H1 (cell line): ENCODE measurements at places on chromosomes 6 and 20. TPM values are rescaled to one million over a fixed set of nuclear protein-coding genes. Genes with fewer than 3 reads are reported as not detected.

TFAP2C gene
- total RNA-seq: 5.6 and 5.8 TPM in 2 replicates

ADGB gene
- total RNA-seq: not detected in 2 replicates

APOM gene
- 3.4 and 3.8 TPM in 2 replicates for total RNA-seq

ARMH2 gene
- total RNA-seq: not detected in 2 replicates

HLA-DPA1 gene
- 6.2 and 6.8 TPM in 2 replicates for total RNA-seq

HLA-DQB1 gene
- total RNA-seq: 1.2 and 1.4 TPM in 2 replicates

VGLL2 gene
- 0.13 TPM in 1 of 2 replicates, not detected in the other for total RNA-seq

TBX18 gene
- total RNA-seq: not detected in 2 replicates

MTHFD1L gene
- 104 and 105 TPM in 2 replicates for total RNA-seq

CLDN20 gene
- not detected in 2 replicates for total RNA-seq

CCDC170 gene
- 0.09 TPM in 1 of 2 replicates, not detected in the other for total RNA-seq

- H3K36me3 ChIP-seq: no peaks in the 10 kb centered on the region
- no peak overlapping the region for H3K27ac ChIP-seq
- no peaks in the 10 kb centered on the region for H3K4me1 ChIP-seq
- H3K27me3 ChIP-seq: no peaks in the 10 kb centered on the region
Measured at GRCh38 chr6:51963980-51964379, 123.4 kb downstream of the PKHD1 start.

DNA sequence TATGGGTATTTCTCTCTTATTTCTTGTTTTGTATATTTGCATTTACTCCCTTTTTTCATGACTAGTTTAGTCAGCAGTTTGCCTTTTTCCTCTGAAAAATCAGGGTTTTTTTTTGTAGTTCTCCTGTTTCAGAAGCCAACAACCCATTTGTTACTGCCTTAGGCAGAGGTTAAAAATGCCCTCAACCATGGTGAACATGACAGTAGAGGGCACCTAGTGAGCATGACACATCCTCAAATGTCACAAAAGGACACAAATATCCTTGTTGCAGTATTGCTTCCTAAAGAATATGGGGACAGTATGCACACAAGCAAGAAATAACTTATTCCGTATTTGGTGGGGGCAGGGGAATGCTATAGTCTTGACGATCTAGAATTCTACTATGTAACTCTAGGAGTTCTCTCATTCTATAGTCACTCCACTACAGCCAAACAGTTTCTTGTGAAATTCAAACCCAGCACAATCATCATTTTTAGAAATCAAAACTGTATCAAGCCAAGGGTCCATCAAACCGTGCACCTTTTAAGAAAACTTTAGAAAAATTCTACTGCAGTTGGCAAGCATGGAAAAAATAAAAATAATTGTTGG is 47.0 kb downstream of the GOPC start:
- no peaks in the 10 kb centered on the region for H3K27me3 ChIP-seq
- no peak overlapping the region for H3K4me3 ChIP-seq
- no peaks in the 10 kb centered on the region; the same call in 1 of the 2 replicates for H3K4me1 ChIP-seq

GRCh38 chr20:23003077-23003635 is 32.0 kb upstream of the SSTR4 start:
- no peaks in the 10 kb centered on the region for H3K36me3 ChIP-seq
- peaks cover 3% of the 10 kb centered on the region; the same call in 1 of the 2 replicates for H3K4me1 ChIP-seq
- no peak overlapping the region for H3K27ac ChIP-seq
- H3K4me3 ChIP-seq: no peak overlapping the region
- H3K27me3 ChIP-seq: no peaks in the 10 kb centered on the region

DNA sequence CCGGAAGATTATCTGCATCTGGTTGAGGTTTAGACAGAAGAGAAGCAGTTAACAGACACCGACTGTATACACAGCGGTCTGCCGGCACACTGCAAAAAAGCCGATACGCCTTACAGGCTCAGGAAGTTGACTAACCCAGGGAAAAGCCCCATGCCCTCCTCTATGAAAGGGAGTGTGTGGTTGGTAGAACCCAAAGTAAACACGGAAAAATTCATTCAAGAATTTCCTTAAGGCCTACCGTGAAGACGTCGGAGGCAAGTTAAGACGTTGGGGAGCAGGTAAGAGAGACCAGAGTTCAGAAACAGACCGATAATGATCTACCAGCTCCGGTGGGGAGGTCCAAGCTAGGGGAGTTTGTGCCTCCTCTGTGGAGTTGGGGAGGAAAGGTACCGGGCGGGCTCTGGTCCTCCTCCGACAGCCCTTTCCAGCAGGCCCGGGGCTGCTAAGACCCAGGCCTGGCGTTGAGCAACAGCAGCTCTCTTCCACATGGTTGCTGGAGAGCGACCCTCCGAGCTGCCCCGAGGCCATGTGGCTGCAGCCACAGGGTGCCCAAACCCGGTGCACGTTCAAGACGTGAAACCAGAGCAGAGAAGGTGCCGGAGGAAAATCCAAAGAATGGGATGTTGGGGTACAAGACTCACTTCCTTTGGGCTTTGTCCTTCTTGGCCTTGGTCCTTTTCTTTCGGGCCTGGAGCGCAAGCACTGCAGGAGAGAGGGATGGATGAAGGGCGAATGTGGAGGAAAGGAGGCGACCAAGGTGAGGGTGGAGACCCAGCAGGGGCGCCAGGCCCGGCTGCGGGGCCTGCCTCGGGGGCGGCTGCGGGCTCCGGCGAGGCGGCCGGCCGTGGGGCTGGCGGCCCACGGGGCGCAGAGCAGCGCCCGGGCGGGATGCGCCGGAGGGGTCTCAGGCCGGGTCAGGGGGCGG is 809 bp downstream of the SRPK1 start:
- H3K27me3 ChIP-seq: 0 out of 2 replicates have a peak, but pooled peaks cover 4% of the 10 kb centered on the region
- peak overlapping the region; percentile 83 for H3K4me3 ChIP-seq
- H3K4me1 ChIP-seq: peaks cover 8% of the 10 kb centered on the region; the same call in 1 of the 2 replicates
- 0 out of 2 replicates have a peak, but pooled peaks cover 2% of the 10 kb centered on the region for H3K36me3 ChIP-seq

DNA sequence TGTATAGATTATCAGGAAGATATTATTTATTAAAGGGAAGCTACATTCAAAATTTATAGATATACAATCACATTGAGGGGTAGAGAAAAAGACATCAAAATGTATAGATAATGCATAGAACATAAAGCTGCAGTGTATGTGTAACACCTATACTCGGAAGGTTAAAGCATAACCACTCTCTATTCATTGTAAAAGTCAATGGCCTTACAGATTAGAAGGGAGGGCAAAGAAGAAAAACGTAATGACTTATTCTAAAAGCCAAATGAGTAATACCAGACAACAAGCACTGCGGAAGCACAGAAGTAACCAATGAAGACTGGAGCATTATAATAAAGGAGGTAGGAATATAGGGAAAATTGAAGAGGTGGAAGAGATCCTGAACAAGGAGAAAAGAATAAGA is 11.3 kb downstream of the HBS1L start:
- DNase-seq: no peak
- H3K36me3 ChIP-seq: peaks cover 2% of the 10 kb centered on the region
- H3K27me3 ChIP-seq: no peaks in the 10 kb centered on the region
- H3K27ac ChIP-seq: no peak overlapping the region
- H3K4me1 ChIP-seq: no peaks in the 10 kb centered on the region
- H3K4me3 ChIP-seq: no peak overlapping the region

DNA sequence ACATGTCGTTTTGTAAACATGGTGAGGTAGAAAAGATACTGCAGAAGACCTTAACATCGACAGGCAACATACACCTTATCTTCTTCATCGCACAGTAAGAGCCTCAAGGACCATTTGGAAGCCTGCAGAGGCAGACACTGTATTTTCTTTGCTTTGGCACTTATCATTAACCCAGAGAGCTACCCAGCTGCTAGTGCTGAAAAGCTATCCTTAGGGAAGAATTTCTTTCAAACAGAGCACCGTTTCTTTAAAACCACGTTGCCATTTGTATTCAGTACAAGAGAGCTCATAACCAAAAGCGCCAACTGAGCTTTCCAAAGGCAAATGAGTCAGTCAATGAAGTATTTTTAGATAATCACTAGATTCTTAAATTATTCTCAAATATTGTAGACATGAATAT is 306.6 kb downstream of the EPM2A start:
- no peaks in the 10 kb centered on the region for H3K36me3 ChIP-seq
- H3K4me1 ChIP-seq: no peaks in the 10 kb centered on the region
- H3K4me3 ChIP-seq: no peak overlapping the region
- H3K27me3 ChIP-seq: no peaks in the 10 kb centered on the region
- no peak for DNase-seq

GRCh38 chr6:104312851-104313250 is 546.9 kb downstream of the HACE1 start:
- no peak overlapping the region for H3K4me3 ChIP-seq
- no peaks in the 10 kb centered on the region for H3K36me3 ChIP-seq
- no peaks in the 10 kb centered on the region for H3K27me3 ChIP-seq
- H3K27ac ChIP-seq: no peak overlapping the region
- H3K4me1 ChIP-seq: no peaks in the 10 kb centered on the region

GRCh38 chr20:840503-840857 is 7.0 kb downstream of the FAM110A start:
- H3K36me3 ChIP-seq: no peaks in the 10 kb centered on the region
- H3K4me1 ChIP-seq: peaks cover 3% of the 10 kb centered on the region
- H3K27me3 ChIP-seq: peaks cover 2% of the 10 kb centered on the region
- no peak for DNase-seq
- no peak overlapping the region for H3K27ac ChIP-seq
- no peak overlapping the region for H3K4me3 ChIP-seq

GRCh38 chr6:134079406-134079921 is 27.0 kb upstream of the SLC2A12 start:
- no peaks in the 10 kb centered on the region for H3K36me3 ChIP-seq
- H3K4me3 ChIP-seq: no peak overlapping the region
- peaks cover 3% of the 10 kb centered on the region; the same call in 1 of the 2 replicates for H3K4me1 ChIP-seq
- no peak overlapping the region for H3K27ac ChIP-seq

GRCh38 chr20:7723284-7723683 is 217.0 kb downstream of the HAO1 start:
- H3K36me3 ChIP-seq: no peaks in the 10 kb centered on the region
- H3K27ac ChIP-seq: no peak overlapping the region
- no peaks in the 10 kb centered on the region for H3K4me1 ChIP-seq
- H3K27me3 ChIP-seq: no peaks in the 10 kb centered on the region
- no peak for DNase-seq

GRCh38 chr6:34132486-34133185 is 13.3 kb downstream of the GRM4 start:
- H3K27me3 ChIP-seq: no peaks in the 10 kb centered on the region
- H3K4me1 ChIP-seq: peaks cover 33% of the 10 kb centered on the region
- no peak overlapping the region for H3K27ac ChIP-seq
- peak; percentile 91 for DNase-seq
- peak overlapping the region; percentile 50 for H3K4me3 ChIP-seq
- H3K36me3 ChIP-seq: no peaks in the 10 kb centered on the region

- DNase-seq: no peak
- H3K36me3 ChIP-seq: no peaks in the 10 kb centered on the region
- peaks cover 9% of the 10 kb centered on the region for H3K4me1 ChIP-seq
- no peak overlapping the region for H3K27ac ChIP-seq
Measured at GRCh38 chr20:60690771-60691170, 561.3 kb upstream of the CDH4 start.

- no peak overlapping the region for H3K27ac ChIP-seq
- no peak for DNase-seq
- H3K36me3 ChIP-seq: no peaks in the 10 kb centered on the region
- no peak overlapping the region for H3K4me3 ChIP-seq
- no peaks in the 10 kb centered on the region for H3K27me3 ChIP-seq
Measured at GRCh38 chr20:34984756-34985261, 29.1 kb downstream of the MYH7B start.

DNA sequence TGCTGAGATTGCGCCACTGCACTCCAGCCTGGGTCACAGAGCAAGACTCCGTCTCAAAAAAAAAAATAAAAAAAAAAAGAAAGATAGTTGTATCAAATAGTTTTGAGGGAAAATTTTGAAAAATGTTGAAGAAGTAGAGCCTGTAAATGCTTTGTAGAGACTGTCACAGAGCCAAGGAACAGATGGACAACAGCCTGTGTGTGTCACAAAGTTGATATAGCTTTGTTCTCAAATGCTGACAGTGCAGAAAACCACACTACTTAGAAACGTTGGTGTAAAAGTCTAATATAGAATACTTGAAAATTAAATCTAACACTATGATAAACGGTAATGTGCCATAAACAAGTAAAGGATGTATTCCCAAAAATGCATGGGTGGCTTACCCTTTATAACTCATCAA is 25.4 kb downstream of the PTK7 start:
- no peak overlapping the region for H3K27ac ChIP-seq
- H3K27me3 ChIP-seq: no peaks in the 10 kb centered on the region
- no peak overlapping the region for H3K4me3 ChIP-seq
- H3K36me3 ChIP-seq: no peaks in the 10 kb centered on the region

GRCh38 chr6:31243508-31243907 is 28.4 kb downstream of the HLA-C start:
- no peaks in the 10 kb centered on the region for H3K27me3 ChIP-seq
- H3K4me3 ChIP-seq: no peak overlapping the region
- no peaks in the 10 kb centered on the region for H3K36me3 ChIP-seq
- no peaks in the 10 kb centered on the region for H3K4me1 ChIP-seq
- H3K27ac ChIP-seq: no peak overlapping the region

GRCh38 chr20:40251284-40251932 is 437.6 kb downstream of the MAFB start:
- H3K36me3 ChIP-seq: no peaks in the 10 kb centered on the region
- DNase-seq: no peak
- H3K4me1 ChIP-seq: no peaks in the 10 kb centered on the region
- H3K27ac ChIP-seq: no peak overlapping the region
- no peak overlapping the region for H3K4me3 ChIP-seq

DNA sequence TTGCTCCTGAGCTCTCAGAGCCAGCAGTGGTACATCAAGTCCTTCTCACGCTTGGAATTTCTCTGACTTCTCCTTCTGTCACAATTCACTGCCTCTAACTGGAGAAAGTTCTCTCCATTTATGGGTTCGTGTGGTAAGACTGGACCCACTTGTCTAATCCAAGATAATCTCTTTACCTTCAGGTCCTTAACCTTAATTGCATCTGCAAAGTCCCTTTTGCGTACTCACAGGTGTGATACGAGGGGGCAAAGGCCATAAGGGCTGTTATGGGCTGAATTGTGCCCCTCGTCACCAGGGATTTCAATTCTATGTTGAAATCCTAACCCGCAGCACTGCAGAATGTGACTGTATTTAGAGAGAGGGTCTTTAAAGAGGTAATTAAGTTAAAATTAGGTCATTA is 27.5 kb upstream of the TBC1D22B start:
- H3K4me3 ChIP-seq: no peak overlapping the region
- no peaks in the 10 kb centered on the region for H3K27me3 ChIP-seq
- peaks cover 2% of the 10 kb centered on the region; the same call in 1 of the 2 replicates for H3K4me1 ChIP-seq
- no peak for DNase-seq

DNA sequence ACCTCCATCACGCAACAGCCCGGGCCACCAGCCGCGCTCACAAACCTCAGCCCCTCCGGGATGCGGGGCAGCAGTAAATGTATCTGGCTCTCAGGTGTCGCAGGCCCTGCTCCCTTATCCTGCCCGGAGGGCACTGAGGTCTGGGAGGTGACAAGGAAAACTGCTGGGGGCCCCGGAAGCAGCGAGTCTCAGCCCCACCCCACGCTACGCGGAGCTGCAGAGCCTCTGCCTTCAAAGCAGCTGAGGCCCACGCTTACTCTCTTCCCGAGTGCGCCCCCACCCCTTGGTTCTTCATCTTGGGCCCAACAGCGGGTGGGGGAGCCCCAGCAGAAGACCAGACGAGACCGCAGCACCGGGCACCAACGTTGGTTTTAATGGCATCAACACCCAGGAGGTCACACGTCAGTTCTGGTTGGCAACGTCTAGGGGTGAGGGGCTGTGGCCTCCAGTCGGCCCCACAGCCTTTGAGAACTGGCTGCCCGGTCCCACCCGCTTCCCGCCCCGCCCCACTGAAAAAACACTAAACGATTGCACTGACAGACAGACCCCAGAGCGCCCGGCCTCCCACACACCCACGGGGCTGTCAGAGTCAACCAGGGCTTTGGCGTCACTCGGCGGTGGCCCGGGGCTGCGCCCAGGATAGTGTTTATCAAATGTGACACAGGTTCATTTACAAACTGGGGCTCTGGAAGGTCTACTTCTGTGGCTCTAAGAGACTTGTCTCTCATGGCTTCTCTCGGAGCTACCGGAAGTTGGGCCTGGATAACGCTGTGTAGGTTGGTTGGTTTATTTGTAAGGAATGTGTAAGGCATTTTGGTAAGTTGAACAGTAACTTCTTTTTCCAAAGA is 43.7 kb downstream of the DSTN start:
- H3K4me1 ChIP-seq: peaks cover 8% of the 10 kb centered on the region; the same call in 1 of the 2 replicates
- H3K36me3 ChIP-seq: no peaks in the 10 kb centered on the region; the same call in 1 of the 2 replicates
- no peaks in the 10 kb centered on the region for H3K27me3 ChIP-seq
- DNase-seq: no peak
- no peak overlapping the region for H3K27ac ChIP-seq
